ENCODE measurements at places on chromosomes 3 and 15.

DNA sequence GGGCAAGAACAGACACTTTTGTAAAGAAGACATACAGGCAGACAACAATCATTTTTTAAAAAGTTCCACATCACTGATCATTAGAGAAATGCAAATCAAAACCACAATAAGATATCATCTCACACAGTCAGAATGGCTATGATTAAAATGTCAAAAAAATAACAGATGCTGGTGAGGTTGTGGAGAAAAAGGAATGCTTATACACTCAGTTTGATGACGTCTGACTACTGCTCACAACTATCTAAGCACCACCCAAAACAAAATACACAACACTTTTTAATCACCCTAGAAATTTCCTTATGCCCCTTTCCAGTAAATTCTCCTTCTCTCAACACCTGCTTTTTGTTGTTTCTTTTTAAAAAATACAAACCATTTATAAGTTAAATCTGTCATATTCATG, 228.8 kb downstream of the ISL2 start:
- no peak for DNase-seq

DNA sequence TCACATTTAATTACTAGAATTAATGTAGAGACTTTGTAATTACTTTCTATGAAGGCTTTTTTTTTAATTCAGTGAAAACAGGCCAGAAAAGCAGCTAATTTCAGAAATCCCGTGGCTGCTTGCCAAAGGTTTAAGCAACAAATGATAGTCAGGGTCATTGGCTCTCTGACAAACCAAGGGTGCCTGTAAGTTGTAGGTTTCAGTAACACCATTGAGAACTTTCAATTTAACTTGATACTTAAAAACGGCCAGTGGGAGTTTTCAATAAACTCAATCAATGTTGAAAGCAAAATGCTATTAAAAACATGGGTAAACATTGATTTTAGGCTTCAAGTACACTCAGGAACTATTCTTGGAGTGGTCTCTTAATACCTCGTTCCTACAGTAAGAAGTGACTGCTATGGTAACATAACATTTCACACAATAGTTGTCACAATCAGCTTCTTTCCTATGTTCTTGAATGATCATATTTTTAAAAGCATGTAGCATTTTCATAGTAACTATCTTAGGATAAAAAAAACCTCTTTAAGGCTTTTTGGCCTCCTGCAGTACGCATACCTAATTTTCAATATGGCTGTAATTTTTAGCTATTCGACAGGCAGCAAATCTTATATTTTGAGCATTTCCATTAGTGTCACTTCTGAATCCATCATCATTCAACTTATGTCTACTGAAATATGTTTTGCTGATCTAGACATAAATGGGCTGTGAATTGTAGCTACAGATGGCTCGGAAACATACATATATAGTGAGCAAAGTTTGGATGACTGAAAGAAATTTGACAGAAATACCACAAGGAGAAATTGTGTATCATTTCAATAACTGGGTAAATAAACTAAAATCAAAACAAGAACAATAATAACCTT, 592.1 kb upstream of the GBE1 start:
- no peak for DNase-seq

DNA sequence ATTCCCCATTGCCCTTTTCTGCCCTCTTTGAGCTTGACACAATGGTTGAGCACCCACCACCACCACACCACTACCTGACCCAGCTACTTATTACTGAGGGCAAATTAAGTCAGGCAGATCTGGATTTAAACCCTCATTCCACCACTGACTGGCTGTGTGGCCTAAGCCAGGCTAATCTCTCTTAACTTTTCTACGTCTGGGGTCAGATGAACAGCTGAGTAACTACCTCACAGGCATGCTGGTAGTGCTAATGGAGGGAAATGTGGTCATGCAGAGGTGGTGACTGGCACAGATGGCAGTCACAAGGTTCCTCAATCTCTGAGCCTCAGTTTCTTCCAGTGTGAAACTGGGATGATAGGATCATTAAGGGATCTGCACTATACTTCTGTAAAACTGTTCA, 4.3 kb upstream of the MRPS25 start:
- no peak for DNase-seq

- no peak for DNase-seq
Measured at GRCh38 chr3:14275962-14276909, 97.6 kb downstream of the LSM3 start.

DNA sequence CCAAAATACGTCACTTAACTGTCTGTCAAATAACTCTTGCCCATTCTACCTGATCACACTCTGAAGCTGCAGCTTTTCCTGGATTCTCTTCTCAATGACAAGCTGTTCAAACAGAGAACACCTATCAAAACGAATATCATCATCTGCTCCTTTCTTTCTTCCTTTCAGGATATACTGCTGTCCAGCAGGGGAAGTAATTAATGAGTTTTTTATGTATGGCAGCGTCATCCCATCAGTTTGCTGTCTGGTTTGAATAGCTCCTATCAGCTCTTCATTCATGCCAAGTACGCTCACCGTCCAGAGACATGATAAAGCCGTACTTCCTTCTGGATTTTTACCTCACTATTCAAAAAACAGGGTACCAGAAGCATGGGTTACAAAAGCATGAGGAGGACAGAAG, at the start of gene CHRM5:
Gene CHRM5, plus strand, starts transcription at position 274 of the 400 bp plus-strand sequence. CDS start 94,221 bp downstream, outside the sequence.
- no peak for DNase-seq

DNA sequence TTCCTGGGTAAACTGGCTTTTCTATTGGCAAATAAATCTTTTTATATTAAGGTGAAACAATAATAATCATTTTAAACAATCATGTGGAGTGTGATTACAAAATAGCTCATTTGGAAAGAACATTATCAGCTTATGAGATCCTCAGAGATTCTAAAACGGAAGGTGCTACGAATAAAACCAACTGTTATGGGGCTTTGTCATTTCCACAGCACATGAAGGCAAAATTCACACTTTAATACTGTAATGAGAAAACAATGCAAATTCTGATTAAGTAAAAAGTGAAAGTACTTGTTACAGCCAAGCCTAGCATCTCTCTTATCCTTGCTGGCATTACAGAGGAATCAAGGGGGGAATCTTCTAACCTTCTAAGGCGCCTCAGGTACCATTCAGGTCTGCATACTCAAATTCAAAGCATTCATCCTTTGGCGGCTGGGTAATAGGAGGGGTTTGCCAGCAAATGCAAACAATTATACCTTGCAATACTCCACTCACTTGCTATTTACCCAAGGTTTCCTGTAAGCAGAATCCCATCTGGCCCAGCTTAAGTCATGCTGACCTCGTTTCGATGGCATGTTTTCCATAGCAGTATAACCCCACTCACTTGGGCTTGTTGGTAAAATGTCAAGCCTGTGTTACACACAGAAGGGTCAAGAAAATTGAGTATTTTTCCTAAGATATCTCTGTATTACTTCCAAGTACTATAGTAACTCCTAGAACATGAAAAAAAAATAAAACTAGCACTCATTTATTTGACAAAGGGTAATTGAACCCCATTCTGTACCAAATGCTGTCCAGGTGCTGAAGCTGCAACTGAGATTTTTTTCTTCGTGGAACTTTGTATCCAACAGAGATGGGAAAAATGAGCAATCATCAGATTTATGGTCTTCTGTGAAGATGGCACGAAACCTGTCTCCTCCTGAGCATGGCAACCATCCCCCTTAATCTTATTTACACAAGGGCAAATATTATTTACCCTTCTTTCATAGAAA, 183.7 kb upstream of the LMCD1 start:
- no peak for DNase-seq

- DNase-seq, result no peak
Measured at GRCh38 chr3:120440001-120440703, 10.6 kb downstream of the FSTL1 start.

- DNase-seq, result no peak
Measured at GRCh38 chr15:49848282-49848724, 227.5 kb downstream of the DTWD1 start.

GRCh38 chr3:113664523-113665094, 31.8 kb downstream of the USF3 start:
- DNase-seq, result no peak

DNA sequence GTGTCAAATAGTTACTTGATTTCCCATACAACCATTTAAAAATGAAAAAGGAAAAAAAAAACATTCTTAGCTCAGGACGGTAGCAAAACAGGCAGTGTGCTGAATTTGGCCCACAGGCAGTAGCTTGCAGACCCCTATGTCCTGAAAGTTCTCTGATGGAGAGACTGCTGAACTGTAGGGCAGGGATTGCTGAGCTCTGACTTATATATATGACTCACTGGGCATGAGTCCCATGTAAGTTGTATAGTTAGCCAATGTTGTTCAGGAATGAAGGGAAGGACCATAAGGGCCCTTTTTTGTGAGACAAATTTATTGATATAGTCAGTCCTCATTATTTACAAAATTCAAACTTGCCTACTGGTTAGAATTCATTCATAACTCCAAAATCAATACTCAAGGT, 36.9 kb upstream of the FRMD4B start:
- no peak for DNase-seq

GRCh38 chr15:68537506-68537905, 41.3 kb upstream of the CORO2B start:
- DNase-seq, result no peak

GRCh38 chr3:23810343-23811184, 4.8 kb downstream of the UBE2E1 start:
- peak; percentile 48 for DNase-seq

- DNase-seq, result no peak
Measured at GRCh38 chr15:60635507-60636352, 156.8 kb upstream of the ICE2 start.

- DNase-seq, result no peak
Measured at GRCh38 chr3:113829576-113830354, 8.8 kb upstream of the GRAMD1C start.

DNA sequence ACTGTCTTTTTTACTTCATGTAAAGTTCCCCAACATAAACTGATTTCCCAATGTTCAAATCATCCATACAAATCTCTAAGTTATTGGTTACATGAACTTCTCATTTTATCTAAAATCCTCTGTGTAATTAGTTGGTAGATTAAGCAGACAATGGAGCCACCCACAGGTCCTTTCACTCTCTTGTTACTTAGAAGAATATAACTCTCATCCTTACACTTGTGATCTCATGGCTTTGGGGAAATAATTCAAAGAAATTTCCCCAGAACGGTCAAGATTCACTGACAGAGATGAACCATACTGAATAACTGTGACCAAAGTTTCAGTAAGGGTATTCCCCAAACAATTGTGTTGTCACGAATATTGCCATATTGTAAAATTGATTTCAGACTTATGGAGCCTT, 1102.6 kb upstream of the EPHA6 start:
- DNase-seq, result no peak

- no peak for DNase-seq
Measured at GRCh38 chr3:113232342-113232741, 21.0 kb downstream of the BOC start.

DNA sequence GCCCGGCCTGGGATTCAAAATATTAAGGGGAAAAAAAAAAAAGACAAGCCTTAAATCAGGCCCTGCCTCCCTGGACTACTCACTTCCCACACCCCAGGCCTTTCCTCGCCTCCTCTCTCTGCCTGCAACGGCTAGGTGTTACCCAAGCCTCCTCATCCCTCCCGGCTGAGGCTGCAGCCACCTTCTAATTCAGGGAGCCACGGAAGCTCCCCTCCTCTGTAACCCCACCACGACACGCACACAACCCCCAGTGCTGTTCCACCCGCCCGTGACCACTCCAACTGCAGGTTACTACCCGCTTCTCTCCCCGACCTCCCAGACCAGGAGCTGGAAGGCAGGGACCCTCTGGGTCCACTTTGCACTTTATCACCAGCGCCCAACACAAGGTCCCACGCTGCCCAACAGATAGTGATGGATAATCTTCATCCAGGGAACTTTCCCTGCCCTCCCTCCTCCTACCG, 936 bp downstream of the KIF7 start:
- no peak for DNase-seq

Measured in posterior cingulate gyrus (tissue), 11 donors.